ENCODE measurements at places on chromosomes 6 and 20.

GRCh38 chr6:168724669-168725570 is 283.9 kb downstream of the SMOC2 start:
- DNase-seq = no peak

- DNase-seq = no peak
Observed at GRCh38 chr20:584161-584970, 25.7 kb downstream of the TCF15 start.

DNA sequence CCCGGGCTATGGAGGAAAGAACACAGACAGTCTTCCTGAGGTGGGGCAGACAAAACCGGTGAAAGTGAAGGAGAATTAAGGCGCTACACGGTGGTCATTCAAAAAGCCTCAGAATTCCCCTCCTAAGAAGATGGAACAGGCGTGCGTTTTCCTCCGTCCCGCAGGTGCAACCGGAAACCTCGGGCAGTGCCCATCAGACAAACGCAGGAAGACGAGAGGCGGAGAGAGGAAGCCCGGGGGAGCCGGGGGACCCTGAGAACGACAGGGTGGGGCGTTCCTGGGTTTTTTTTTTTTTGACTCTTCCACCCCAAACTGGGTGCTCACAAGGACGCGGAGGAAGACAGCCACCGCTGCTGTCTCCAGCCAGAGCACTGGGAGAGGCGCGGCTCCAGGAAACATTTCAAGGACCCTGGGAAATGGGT is 25.4 kb downstream of the TTLL2 start:
- no peak for DNase-seq

DNA sequence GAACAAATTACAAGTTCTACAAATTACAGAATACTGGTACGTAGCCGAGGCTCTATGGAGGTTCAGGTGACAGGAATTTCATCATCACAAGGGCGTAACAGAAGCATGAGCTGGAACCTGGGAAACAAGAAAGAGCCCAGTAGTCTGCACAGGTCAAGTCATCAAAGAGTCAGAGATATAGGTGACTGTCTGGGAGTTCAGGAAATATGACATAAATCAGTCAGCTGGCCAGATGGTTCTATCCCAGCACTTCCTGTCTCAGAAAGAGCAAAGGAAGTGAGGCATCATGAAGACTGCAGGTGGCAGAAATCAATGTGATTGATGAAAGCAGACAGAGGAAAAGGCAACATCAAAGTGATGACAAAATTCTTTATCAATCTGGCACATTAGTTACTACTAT is 23.3 kb downstream of the MYCT1 start:
- DNase-seq = no peak

GRCh38 chr6:40131675-40132074 is 197.4 kb upstream of the MOCS1 start:
- no peak for DNase-seq

DNA sequence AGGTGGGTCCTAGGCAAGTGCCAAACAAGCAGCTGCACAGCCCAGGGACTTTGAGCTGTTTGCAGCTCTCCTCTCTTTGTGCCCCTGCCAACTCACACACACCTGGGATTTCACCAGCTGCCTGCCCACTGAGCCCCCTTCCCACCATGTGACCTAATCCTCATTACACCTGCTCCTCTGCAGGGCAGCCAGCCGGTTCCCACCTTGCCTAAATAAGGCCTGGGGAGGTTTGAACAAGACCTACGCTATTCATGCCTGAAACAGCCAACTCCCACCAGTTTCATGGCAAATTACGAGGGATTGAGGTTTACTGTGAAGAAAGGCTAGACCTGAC is 92.6 kb upstream of the SOX4 start:
- DNase-seq = no peak

DNA sequence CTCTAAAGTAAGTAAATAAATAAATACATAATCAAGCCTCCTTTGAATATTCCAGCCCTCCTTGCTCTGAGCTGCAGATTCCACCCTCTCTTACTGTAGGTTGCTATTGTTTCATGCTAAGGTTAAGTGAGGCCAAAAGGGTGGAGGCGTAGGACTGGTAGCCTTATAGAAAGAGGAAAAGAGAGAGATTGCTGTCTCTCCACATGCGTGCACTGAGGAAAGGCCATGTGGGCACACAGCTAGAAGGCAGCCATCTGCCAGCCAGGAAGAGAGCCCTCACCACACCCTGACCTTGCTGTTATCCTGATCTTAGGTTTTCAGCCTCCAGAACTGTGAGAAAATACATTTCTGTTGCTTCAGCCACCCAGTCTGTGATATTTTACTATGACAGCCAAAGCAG is 87.4 kb upstream of the SHLD1 start:
- no peak for DNase-seq

GRCh38 chr20:46935394-46936017 is 40.9 kb downstream of the EYA2 start:
- no peak for DNase-seq

- DNase-seq = no peak
Observed at GRCh38 chr20:34951652-34952051, 4.0 kb downstream of the GSS start.

DNA sequence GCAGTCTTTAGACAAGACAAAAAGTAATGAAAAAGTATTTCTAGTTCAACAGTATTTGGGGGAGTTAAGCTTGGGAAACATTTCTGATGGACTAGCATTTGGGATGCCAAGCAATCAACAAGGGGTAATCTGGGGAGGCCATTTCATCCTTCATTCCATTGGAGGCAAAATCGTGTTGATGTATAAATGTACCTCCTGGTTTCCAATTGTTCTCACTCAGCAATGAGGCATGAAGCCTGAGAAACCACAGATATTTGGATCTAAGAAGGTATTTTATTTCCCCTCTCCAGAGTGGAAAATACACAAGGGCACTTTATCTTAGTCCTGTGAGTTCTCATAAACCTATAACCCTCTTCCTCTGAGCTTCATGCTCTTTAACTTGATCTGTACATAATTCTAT is 68.2 kb downstream of the TBX18 start:
- DNase-seq = no peak

DNA sequence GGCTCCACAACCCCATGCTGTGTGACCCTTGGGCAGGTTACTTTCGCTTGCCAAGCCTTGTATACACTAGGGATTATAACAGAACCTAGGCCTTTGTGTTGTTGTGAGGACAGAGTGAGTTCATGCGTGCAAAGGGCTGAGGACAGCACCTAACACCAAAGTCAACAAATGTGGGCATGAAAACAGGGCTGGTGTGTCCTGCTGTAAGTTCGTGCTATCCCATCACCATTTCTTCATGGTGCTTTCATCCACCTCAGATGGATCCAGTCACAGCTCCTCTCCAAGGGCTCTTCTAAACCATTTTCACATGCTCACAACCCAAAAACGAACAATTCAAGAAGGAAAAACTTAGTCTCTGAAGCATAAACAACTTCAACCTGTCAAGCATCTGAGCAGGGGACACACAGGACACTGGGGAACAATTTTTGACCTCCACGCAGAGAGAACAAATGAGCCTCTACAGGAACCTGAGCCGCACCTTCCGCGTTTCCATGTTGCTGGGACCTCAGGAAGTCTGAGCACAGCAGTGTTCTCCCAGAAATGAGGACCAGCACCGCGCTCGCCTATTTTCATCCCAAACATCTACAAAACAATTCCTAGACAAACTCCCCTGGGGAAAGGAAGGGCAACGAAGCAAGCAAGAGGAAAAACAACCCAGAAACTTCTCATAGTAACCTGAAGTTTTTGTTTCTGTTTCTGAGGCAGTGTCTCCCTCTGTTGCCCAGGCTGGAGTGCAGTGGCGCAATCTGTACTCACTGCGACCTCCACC is 3.1 kb downstream of the LRP11 start:
- no peak for DNase-seq

DNA sequence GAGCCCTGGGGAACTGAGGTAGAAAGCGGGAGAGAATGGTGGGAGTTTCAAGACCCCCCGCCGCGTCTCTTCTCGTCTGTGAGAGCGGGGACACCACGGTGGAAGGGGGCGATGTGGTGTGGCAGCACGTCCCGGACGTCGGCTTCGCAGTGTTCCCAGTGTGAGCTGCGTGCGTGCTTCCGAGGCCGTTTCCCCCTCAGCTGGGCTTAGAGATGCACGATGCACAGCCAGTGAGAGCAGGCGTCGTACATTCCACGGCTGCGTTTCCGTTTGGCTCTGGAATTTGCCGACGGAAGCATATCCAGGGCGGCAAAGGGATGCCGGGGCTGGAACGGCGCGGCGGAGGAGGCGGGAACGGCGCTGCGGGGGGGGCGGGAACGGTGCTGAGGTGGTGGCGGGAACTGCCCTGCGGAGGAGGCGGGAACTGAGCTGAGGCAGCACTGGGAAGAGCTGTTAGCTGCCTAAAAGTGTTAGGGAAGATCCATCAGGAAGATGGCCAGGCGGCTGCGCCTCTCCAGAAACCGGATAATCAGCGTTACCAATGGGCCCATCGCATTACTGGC is 37.7 kb downstream of the KIF25 start:
- DNase-seq = no peak

DNA sequence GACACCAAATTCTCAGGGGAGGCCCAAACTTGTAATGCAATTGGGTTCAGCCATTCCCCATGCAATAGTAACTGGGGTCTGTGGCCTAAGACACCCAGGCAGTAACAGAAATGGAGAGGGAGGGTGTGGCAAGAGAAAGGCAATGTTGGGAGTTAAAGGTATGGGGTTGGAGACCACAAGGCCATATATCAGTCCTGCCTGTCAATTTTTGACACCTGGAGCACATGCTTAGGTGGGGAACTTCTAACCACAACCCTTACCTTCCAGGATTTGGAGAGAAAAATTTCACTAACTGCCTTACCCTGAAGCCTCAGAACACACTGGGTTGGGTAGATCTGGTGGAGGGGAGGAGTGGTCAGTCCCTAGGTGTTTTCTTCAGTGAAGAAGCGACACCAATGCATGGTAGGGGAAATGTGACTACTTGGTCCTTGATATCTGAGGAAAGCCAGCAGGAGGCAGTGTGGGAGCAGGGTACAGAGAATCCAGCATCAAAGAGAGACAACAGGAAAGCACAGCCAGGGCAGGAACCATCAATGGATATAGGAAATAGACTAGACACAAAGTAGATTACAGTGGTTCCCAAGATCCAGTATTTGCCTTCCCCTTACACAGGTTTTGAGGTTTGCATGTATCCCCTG is 6.8 kb upstream of the USP49 start:
- no peak for DNase-seq

- DNase-seq = no peak
Observed at GRCh38 chr6:43983632-43984031, 143.6 kb downstream of the MRPL14 start.

DNA sequence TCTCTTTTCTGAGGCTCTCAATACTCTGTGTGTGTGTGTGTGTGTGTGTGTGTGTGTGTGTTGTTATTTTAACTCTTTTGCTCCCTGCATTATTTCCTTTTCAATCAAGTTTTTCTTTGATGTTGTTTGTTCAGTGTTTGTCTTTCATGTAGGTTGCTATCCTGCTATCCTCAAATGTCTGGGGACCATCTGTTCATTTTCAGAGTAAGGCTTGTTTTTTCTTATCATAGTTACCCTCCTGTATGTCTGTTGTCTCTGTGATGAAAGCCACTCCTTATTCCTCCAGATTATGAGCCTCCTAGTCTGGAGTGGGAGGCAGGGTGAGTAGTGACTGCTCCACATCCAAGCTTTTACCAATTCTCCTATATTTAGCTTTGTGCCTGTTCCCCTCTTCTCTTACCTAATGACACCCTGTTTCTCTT is 9.2 kb downstream of the ENPP3 start:
- no peak for DNase-seq

- DNase-seq = no peak
Observed at GRCh38 chr6:168495133-168495532, 54.1 kb downstream of the SMOC2 start.

GRCh38 chr6:12720310-12720709 is 3.7 kb downstream of the PHACTR1 start:
- DNase-seq = no peak

DNA sequence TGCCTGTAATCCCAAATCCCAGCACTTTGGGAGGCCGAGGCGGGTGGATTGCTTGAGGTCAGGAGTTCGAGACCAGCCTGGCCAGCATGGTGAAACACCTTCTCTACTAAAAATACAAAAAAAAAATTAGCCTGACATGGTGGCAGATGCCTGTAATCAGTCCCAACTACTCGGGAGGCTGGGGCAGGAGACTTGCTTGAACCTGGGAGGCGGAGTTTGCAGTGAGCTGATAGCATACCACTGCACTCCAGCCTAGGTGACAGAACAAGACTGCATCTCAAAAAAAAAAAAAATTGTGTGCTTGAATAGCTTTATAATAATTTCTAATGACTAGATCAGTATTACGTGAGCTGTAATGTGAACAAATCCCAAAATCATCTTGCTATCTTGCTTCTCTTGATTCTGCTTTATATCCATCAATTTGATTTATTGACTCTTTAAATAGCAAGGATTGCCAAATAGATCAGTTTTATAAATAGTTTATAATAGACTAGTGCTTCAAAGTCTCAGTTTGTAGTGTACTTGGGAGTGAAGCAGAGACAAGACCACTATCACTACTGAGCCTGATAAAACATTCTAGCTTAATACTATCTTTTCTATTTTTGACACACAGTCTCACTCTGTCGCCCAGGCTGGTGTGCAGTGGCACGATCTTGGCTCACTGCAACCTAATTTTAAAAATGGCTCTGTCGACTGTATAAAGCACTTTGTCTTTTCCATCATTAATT is 7.1 kb downstream of the AMD1 start:
- DNase-seq = no peak

- no peak for DNase-seq
Observed at GRCh38 chr6:66553441-66553840, 846.4 kb upstream of the EYS start.

Measured in stimulated activated CD8-positive, alpha-beta memory T cell treated with anti-CD3 and anti-CD28 coated beads, Interleukin-4, amount 100 ng/mL, for 1 hour (primary cell).